Coronary artery (tissue), 2 donors: ENCODE measurements at places on chromosomes 1 and 21.

DNA sequence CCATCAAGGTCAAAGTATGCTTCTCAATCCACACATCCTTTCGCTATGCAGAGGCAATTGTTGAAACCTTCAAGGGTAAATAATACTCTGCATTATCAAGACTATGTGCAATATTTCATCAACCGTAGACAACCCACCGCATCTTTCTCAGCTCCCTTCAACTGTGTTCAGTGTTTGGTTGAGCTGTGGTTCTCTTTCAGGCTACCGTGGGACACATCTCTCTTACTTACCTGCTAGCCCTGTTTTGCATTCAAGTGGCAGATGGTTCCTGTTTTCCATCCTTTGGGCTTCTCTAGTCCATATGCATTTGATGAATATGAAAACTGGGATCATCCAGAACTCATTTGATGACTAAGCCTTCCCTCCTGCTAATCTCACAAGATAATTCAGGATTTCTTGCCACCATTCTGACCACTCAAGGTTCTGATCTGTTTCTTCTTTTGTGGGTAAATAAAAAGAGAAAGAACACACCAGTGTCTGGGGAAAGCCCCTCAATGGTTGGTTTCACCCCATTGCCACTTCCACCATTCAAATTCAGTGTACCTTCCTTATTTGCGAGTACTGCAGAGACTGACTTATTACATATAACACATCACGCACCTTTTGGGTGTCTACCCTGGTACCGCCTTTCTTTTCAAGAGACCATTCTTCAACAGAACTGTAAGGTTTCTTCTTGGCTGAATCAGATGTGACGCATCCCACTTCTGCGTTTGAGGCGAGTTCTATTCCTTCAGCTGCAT, 61.7 kb downstream of the BACE2 start:
- DNase-seq = no peak

- DNase-seq = no peak
These were observed 13.0 kb upstream of the BATF3 start for GRCh38 chr1:212712451-212713303.

DNA sequence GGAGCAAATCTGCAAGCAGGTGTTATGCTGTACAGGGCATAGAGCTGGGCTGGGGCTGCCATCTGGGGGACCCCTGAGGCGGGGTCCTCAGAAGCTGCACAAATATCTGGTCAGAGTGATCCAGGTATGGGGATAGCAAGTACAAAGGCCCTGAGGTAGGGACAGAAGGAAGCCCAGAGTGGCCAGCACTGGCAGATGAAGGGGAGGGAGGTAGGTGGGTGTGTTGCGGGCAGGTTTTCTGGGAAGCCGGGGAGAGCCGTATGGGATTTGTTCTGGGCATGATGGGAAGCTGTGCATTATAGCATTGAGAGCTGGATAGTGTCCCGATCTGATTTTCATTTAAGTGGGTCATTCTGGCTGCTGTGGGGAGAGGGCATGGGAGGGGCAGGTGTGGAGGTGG, 102.7 kb downstream of the ARHGEF10L start:
- no peak for DNase-seq

DNA sequence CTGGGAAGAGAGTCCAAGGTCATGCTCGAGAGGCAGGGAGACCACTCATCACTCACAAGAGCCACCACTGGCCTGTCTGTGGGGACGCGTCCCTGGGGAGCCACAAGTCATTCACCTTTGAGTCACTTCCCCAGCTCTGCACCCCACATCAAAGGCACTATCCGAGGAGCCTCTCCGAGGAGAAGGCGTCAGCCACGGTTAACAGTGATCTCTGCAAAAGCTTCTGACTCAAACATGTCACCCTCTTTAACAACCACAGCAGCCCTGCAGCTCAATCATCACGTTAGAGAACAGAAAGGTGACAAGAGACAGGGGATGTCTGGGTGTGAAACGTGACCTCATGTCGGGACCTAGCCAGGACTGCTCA, 9.0 kb downstream of the LRRC47 start:
- DNase-seq = no peak

DNA sequence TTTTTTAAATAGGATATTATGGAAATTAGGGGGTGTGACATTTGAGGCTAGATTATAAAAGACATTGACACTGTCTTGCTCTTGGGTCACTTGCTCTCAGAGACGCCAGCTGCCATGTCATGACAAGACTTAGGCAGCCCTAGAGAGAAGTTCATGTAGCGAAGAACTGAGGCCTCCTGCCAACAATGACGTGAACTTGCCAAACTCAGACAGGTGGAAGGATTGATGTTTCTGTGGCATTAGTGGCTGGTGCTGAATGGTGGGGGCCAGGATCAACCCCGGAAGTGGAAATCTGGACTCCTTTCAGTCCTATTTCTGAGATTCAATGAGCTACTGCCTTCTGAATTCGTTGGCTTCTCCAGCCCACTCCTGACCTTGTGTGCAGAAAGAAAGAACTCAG, 14.7 kb downstream of the NCF2 start:
- DNase-seq = no peak

DNA sequence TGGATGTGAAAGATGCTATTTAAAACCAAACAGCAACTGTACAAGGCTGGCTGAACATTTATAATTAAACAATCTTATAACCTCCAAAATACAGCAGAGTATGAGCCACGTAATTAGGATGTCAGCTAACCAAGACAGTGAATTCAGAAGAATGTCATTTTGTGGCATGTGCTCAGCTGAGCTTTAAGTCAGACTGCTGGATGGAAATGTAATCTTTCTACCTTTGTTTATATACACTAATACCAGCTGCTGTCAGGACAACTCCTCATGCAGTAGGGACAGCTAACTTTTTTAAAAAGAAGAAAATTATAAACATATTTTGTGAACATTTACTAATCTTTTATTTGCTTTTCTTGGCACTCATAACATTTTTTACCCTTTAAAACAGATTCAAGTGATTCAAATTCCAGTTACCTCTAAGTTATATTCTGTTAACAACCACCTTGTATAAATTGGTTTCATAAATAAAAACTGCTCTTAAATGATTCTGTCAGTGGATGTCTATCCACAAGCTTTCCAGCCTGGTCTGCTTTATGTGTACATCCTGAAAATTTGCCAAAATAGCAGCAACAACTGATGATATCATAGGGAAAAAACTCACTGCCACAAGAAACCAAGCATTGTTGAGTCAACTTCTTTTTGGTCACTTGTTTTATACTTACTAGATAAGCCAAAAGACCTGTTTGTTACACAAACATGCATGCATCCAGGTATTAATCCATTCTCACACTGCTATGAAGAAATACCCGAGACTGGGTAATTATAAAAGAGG, 36.1 kb downstream of the DPH5 start:
- DNase-seq = no peak

DNA sequence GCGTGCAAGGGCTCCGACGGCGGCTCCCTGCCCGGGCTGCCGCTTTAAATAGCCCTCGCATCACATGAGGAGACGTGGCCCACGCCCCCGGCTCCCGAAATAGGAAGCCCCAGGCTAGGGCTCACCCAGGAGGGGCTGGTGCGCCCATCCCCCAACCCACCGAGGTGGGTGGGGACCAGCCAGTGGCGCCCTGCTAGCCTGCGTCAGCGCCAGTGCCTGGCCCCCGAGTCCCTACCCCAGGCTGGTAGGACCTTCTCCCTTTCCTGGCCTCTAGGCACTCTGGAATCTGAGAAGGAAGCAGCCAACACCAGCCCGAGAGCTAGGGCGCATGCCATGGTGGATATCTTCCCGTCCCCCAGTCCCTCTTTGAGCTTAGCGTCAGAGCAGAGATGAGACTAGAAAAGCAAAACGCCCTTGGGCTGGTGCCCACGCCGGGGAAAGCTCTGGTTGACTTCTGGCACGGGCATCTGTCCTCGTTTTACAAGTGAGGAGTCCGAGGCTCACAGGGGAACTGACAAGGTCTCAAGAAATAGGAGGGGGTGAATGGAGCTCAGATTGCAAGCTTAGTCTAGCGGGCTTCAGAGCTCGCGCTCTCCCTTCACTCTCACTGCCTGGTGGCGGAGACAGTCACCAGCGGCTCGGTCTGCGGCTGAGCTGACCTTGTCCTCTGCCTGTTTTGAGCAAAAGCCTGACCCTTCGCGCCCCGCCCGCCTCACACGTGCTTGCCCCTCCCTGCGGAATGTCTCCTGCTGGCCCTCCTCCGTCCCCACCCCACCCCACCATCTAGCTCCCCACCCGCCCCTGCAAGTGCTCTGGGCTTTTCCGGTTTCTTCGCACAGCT, at the start of gene FABP3:
TSS of gene FABP3 (minus strand) at position 21 of the 841 bp plus-strand sequence. CDS start 62 bp downstream, outside the sequence.
- peak; percentile 90 for DNase-seq

DNA sequence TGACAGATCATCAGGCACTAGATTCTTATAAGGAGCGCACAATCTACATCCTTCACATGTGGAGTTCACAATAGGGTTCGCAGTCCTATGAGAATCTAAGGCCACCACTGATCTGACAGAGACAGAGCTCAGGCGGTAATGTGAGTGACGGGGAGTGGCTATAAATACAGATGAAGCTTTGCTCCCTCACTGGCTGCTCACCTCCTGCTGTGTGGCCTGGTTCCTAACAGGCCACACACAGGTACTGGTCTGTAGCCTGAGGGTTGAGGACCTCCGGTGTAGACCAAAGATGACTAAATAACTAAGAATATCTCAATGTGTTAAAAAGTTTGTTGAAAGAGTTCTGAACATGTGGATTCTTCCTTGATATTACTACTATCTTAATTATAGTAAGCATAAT, 56.2 kb upstream of the ADAM30 start:
- DNase-seq = no peak

DNA sequence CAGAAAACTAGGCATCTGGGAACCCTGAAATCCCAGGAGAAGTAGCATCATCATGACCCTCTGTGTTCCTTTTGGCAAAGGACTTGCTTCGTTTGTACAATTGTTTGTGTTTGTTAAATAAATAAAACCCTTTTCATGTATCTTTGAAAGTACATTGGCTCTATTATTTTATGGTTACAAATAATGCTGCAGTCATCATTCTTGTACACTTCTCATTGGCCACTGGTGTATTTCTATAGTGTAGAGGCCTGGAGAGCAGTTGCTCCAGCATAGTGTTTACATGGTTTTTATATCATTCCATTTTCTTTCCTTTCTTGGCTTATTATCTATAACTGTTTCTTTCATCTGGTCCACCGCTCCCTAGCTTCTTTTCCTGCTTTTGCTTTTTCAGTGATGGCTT, 253.3 kb downstream of the FAM72C start:
- no peak for DNase-seq

DNA sequence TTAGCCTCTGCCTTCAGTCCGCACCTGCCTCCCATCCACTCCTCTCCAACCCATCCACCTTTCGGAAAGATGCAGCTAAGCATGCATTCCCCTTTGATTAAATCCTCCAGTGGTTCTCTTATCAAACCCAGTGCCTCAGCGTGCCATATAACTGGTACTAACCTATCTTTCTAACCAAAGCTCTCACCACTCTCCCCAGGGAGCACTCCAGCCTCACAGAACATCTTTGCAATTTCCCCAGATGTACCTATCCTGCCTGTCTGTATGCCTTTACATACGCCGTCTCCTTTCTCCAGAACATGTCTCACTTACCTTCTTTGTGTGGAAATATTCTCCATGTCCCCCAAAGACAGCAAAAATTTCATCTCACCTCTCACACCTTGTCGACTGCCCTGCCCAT, 80.0 kb downstream of the SLC25A24 start:
- DNase-seq = no peak

DNA sequence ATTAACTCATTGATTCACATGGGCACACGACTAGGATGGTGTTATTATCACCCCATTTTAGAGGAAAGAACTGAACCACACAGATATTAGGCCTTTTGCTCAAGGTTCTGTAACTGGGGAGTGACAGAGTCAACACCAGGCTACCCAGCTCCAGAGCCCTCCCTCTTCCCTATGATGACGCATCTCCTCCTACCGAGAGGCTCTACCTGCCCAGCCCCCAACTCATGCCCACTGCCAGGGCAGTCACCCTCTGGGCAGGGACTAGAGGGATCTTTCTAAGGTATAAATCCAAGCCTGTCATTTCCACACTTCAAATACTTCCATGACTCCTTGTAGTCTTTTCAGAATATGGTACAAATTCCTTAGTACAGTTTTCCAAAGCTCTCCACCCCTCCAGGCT, 171.3 kb downstream of the GRIK3 start:
- DNase-seq = no peak

- DNase-seq = no peak
These were observed 62.1 kb upstream of the PROX1 start for GRCh38 chr1:213925531-213926182.
